ENCODE measurements at places on chromosomes 12 and 14.

GRCh38 chr12:116026768-116027550 is 250.5 kb downstream of the MED13L start:
- no peak for DNase-seq

- no peak for DNase-seq
Measured at GRCh38 chr14:103233328-103233727, 100.7 kb upstream of the EIF5 start.

DNA sequence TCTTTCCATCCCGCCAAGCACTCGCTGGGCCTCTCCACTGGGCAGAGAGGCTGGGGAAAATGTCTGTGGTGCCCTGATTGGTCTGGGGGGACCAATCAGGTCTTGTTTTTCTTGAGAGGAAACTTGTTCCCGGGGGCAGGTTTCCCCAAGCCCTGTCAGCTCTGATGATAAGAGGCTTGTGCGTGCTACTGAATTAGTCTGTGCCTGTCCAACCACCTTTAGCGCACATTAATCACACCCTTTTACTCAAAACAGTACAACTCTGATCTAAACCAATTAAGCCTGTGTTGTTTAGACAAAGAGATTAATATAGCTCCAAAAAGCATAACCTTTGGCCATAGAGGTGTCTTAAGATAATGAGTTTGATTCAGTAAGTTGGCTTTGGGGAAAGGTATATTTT is 580.4 kb downstream of the VRK1 start:
- DNase-seq, result no peak

DNA sequence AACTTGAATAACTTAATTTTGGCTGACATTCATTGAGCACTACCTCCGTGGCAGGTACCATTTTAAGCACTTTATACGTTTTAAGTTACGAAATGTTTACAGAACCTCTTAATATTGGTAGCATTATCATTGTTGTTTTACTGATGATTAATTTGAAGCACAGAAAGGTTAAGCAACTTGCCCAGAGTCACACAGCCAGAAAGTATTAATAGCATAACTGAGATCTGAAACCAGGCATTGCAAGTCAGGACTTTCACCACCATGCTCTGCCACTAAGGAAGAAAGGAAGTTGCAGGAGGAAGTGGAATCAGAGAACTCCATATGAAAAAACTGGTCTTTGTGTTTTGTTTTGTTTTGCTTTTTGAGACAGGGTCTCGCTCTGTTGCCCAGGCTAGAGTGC is 28.2 kb upstream of the BCAT1 start:
- DNase-seq, result no peak

DNA sequence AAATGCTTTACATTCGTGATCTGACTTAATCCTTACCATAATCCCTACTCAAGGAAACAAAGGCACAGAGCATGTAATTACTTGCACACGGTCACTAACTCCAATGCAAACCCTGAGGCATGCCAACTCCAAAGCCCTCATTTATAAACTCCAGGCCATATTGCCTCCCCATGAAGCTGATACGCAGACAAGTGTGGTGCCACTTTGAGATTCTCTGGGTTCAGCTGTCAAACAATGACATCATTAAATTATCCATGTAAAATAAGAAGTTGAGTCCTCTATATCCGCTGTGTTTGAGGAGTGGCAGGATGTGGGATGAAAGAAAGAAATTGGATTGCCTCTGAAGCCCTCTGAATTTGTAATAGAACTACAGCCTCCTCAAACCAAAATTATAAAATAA is 62.8 kb downstream of the ANO4 start:
- DNase-seq, result no peak

- DNase-seq, result no peak
Measured at GRCh38 chr14:55691659-55692058, 111.7 kb downstream of the KTN1 start.

DNA sequence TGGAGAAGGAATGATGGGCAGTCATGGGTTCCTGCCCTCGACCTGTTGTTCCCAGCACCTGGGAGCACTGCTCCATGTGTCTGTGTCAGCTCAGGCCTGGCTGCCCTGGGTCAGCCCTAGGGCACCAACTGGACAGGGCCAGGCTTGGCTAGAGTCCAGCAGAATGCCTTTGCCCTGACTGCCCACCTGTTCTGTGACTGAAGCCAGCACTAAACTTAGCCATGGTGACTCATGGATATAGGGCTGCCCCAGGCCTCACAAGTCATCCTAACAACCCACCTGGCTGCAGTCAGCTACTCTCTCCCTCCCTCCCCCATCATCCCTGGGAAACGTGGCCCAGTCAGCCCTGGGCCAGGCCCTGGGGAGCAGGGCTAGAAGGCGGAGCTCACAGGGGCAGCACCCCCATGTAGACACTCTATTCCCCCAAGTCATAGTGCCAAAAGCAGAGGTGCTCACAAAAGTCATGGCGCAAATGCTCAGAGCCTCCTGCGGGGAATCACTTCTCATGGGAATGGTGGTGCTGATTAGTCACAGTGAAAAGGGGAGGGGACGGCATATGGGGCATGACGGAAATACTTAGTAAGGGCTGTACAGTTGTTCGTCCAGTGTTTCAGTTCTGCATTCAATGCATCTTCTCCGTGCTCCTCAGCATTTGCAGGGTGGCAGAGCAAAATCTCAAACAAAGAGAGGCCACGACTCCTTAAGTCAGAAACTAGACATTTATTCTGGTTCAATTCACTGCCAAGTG is 52.0 kb upstream of the NTF3 start:
- no peak for DNase-seq

DNA sequence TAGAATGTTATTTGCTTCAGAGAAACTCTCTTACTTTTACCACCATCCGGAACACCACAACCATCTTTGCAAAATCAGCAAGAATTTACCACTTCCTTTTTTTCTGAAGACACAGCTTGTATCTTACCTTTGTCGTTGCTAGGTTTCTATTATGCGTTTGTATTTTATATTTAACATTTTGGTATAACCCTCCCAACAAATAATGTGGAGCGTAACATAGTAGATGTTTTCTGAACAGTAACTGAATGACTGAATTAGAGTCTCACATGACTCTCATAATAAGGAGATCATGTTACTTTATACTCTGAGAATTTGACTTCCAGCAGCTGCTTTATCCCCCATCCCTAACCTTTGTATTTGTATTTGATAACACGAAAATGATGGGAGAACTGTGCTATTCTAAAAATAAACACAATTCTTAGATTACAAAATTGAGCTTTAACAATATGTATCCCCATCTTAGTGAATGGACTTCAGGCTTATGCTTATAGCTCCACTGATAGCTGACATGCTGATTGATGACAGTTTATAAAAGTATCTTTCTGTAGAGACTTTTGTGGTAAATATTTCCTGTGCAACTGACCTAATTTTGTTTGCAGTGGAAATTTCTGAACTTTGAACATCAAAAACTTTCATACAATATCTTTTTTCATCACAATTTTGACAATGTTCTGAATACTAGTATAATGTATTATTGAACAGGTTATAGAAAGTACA is 7.9 kb upstream of the KLRB1 start:
- DNase-seq, result no peak

DNA sequence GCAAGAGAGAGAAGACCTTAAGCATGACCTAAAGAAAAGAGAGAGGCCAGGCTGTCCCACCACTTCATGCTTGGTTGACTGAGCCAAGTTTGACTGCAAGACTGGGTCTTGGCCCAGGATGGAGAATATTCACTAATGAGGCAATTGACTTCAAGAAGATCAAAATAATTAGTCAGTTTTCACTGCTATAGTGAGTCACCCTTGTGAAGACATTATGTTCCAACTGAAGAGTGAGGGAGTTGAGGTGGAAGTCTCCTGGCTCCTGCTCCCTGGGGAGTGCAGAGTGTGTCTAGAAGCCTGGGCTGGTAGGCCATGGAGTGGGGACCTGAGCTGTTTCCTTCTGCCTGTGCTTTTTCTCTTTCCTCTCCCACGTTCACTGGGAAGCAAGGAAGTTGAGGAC is 117.6 kb downstream of the CACNA1C start:
- DNase-seq, result no peak

DNA sequence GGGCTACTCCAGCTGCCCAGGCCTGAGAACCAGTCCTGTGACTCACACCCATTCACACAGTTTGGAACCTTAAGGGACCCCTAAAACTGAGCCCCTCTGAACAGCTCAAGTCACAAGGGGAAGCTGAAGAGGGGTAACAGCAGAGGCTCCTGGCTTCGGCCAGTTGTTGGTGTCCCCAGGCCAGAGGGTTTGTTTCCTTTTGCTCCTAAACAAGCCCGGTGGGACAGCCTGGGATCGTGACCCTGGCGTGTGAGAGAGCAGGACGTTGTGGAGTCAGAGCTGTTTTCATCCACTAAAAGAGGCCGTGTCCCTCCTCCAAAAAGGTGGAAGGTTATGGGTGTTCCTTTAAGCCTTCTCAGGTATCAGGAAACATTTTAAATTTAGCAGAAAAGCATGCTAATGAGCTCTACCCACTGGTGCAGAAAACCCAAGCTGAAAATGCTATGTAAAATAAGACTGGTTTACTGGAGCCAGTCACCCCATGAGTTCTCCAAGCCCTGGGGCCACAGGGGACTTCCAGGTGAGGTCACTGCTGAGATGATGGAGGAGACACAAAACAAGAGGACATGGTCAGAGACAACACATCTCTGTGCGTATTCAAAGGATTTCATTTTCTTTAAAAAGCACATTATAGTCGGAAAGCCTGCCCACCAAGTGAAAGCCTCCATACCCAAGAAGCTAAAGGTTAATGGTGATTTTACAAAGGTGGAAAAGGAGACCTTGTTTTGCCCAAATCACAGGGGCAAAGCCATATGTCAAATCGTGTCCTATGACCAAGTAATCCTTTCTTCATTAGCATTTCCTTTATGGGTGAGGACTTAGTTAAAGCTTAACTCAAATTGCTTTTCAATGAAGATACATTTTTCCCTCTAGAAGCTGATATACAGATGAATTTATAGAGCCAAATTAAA is 14.1 kb downstream of the PRKAB1 start:
- DNase-seq, result no peak

- DNase-seq, result no peak
Measured at GRCh38 chr14:51552768-51553404, 98.8 kb upstream of the FRMD6 start.

GRCh38 chr12:22656831-22657230 is 31.9 kb downstream of the ETNK1 start:
- DNase-seq, result no peak

- DNase-seq, result no peak
Measured at GRCh38 chr14:73667854-73668253, 23.1 kb downstream of the DNAL1 start.

GRCh38 chr14:71339650-71340415 is 432.6 kb downstream of the PCNX1 start:
- DNase-seq, result no peak

- no peak for DNase-seq
Measured at GRCh38 chr12:50016501-50017475, 8.5 kb downstream of the RACGAP1 start.

DNA sequence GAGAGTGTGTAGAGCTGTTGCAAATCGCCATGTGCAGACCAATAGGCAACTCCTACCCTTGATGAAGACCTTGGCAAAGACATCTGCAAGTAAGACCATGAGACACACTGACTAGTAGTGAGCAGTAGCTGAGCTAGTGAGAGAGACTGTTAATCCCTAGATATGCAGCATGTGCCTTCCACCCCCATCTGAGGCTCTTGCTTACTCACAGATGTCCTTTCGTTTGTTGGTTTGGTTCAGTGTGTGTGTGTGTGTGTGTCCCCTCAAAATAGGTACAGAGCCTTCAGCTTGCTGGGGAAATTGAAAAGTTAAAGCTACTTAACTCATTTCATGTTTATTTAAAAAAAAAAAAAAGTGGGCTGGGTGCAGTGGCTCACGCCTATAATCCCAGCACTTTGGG is 37.6 kb downstream of the MYF5 start:
- DNase-seq, result no peak

- DNase-seq, result peak; percentile 20
Measured at GRCh38 chr12:71938728-71939385, at the start of gene TPH2. TSS of gene TPH2 (plus strand) at chr12:71938845. CDS start at chr12:71938987, 142 bp downstream.

DNA sequence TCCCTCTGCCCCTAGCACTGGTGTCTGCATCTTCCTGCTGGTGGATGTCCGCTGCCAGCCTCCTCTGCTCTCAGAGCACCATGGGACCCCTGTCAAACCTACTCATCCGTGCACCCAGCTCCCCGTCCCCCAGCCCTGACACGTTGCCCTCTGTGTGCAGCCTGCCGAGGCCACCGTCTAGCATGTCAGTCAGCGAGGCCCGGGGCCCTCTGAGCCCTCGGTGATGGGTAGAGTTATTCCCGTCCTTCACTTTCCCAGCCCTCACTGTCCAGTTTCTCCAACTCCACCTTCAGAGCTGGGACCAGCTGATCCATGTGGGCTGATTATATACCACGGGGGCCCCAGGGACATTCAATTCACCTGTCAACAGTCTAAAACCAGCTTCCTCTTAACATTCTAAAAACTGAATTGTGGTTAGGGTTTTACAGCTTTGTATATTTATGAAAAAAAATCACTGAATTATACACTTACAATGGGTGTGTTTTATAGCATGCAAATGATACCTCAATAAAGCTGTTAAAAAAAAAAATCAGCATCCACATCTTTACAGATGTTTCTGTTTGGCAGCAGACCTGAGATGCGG is 61.3 kb downstream of the CCDC88C start:
- DNase-seq, result no peak

DNA sequence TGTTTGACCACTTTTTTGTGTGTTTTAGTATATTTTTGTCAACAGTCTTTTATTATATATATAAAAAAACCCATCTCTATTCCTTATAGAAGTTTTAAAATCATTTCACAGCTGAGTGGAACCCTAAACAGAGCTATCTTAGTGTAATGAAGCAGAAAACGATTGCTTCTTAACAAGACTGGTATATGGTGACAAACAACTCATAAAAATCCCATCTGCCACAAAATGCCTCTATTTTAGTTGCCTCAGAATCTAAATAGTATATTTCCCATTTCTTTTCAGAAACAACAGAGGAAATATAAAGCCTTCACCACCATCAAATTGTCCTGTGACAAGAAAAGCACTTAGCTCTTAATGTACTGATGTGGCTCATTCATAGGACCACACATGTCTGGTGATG is 322.4 kb downstream of the ATP23 start:
- DNase-seq, result no peak

- DNase-seq, result no peak
Measured at GRCh38 chr12:43131301-43131700, 420.7 kb downstream of the ADAMTS20 start.

- no peak for DNase-seq
Measured at GRCh38 chr12:58580095-58580494, 340.2 kb downstream of the LRIG3 start.

Measured in left ventricle myocardium inferior (tissue), 1 donor.